ENCODE measurements at places on chromosomes 1 and 21. TPM values are rescaled to one million over a fixed set of nuclear protein-coding genes. Genes with fewer than 3 reads are reported as not detected.

CD247 gene
- 1.3 TPM for polyA plus RNA-seq

GRCh38 chr1:112501810-112502641 is 6.7 kb upstream of the WNT2B start:
- DNase-seq: peak; percentile 67

DMRTA2 gene
- polyA plus RNA-seq: not detected

NLRP3 gene
- polyA plus RNA-seq: 1.3 TPM

MYOG gene
- not detected for polyA plus RNA-seq

DNA sequence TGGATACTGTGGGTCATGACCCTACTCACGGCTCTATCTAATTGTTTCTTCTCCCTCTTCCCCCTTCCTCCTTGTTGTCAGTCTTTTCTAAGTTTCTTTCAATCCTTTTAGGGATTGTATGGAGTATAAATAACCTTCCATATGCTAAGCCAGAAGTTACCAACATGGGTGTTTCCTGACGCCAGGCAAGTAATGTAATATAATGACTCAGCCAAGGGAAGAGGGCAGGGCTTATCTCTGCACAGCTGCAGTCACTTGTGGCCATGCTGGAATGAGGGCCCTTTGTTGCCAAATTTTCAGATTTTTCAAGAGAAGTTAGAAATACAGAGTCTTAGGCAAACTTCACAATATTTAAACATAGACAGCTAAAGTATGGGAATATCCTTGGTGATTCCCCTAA is 194.6 kb downstream of the ST6GALNAC3 start:
- no peak for DNase-seq

DNA sequence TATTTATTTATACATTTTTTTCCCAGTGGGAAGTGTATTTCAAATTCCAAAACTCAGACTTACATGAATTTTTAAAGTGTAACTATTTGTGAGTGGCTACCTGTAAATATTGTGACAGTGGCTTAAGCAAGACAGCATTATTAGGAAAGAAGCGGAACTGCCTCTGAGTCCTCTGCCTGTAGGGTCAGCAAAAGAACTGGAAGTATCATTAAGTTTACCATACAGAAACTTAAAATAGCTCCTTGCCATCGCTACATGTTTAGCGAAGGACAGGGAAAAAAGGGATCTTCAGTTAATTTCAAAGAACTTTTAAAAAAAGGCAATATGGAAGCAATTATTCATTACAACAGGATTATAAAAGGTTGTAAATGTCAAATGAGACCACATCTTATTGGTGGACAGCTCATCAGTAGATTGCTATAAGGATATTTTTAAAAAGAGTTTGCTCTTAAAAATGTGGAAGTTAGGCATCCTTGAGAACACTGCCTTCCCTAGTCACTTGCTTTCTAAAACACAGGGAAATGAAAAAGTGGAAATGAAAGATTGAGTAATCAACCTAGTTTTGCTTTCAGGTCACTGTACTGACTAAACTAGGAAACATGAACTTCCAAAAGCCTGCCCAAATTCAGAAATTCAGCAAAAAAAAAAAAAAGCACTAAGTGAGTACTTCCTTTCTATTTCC is 39.2 kb downstream of the NSL1 start:
- DNase-seq: no peak

SLC30A10 gene
- polyA plus RNA-seq: 0.50 TPM

RNU1-2 gene
- polyA plus RNA-seq: 1.8 TPM

GRCh38 chr1:25876693-25877077 is 1.2 kb upstream of the PAQR7 start:
- no peak for DNase-seq

GRCh38 chr1:204092632-204093420 is 19.9 kb downstream of the SOX13 start:
- no peak for DNase-seq

ZFYVE9 gene
- 35.7 TPM for polyA plus RNA-seq

KRTAP7-1 gene
- polyA plus RNA-seq: not detected

GRCh38 chr1:75723989-75724471 is 479 bp upstream of the ACADM start:
- peak; percentile 90 for DNase-seq

DNA sequence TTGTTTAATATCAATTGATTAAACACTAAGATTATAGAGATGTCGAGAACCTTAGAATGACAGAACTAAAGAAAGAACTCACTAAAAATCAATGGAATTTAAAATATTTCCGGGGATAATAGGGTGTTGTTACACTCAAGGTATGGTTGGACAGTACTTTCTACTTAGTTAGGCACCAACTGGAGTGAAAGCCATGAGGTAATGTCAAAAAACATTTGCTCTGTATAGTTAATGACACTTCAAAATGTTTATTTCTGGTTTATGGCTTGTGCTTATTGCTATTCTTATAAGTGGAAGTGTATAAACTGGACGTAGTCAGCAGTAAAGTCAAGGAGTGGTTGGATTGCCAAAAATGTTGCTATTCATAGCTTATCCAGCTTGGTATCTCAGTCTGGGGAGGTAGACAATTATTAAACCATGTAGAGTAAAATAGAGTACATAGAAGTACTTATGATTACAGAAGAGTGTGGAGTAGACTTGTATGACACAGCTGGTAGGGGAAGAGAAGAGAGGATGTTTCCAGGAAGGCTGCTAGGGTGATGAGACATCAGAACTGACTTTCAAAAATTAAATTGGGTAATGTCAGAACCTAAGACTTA is 56.5 kb upstream of the BMP8A start:
- no peak for DNase-seq

DNA sequence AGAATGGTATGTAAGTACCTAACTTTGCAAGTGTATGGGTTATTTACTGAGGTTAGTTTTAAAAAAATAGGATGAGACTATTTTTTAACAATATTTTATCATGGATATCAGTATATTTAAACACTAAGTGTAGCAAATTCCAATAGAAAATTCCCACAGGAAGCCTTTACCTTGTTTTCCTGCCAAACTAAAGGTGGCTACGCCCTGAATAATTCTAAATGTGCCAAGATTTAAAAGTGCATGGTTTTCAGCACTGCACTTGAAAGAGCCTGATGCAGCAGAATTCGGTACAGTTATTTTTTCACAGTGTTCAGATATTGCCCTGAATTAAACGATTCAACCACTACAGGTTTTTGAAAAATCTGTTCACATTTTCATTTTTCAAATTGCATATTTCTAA is 1622.8 kb upstream of the B3GALT2 start:
- no peak for DNase-seq

INSRR gene
- not detected for polyA plus RNA-seq

DNA sequence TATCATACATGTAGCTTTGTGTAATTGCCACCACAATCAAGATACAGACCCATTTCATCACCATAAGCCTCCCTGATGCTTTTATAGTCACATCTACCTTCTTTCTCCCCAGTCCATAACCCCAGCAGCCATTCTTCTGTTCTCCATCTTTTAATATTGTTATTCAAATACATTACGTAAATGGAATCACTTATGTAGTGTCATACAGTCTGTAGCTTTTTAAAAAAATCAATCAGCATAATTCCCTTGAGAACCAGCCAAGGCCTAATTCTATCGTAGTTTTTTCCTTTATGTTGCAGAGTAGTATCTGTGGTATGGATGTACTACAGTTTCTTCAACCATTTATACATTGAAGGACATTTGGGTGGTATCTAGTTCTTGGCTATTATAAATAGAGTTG is 31.6 kb upstream of the WDR26 start:
- DNase-seq: no peak

- no peak for DNase-seq
These were observed 78.0 kb downstream of the CD247 start for GRCh38 chr1:167440345-167440744.

- DNase-seq: no peak
These were observed 40.8 kb downstream of the TCEANC2 start for GRCh38 chr1:54094001-54094729.

DNA sequence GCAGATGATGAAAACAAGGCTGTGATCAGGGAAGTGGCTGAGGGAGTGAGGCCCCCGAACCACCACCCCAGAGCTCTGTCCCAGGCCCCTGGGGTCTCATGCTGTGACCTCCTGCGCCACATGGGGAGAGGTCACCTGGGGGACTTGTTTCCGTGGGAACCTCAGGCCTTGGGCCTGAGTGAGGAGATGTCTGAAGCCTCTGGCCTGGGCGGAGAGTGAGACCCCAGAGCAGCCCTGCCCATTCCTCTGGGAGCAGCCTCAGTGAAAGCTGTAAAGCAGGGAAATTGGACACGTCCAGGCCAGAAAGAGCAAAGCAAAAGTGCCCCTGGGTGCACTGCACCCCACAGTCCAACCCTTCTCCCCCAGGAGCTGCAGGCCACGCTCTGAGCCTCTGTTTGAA is 16.5 kb upstream of the NPHP4 start:
- DNase-seq: peak; percentile 43

DNA sequence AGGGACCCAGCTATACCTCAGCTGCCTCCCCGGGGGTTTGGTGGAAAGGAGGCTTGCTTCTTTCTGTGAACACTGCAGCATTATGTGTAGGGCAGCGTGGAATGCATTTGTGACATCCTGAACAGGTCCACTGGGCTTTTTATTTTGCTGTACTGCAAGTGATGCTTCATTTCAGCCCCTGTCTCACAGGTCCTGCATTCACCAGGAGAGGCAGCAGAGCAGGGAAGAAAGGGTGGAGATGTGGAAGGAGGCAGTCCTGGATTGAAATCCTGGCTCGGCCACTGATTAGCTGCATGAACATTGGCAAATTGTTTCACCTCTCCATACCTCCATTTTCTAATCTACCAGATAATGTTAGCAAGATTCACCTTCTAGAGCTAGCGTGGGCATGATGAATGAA is 77.9 kb upstream of the ZBTB18 start:
- DNase-seq: no peak

HSD3B1 gene
- polyA plus RNA-seq: 0.74 TPM

- DNase-seq: no peak
These were observed 58.4 kb upstream of the LGALS8 start for GRCh38 chr1:236465231-236465958.

ERG gene
- polyA plus RNA-seq: 36.9 TPM

DNA sequence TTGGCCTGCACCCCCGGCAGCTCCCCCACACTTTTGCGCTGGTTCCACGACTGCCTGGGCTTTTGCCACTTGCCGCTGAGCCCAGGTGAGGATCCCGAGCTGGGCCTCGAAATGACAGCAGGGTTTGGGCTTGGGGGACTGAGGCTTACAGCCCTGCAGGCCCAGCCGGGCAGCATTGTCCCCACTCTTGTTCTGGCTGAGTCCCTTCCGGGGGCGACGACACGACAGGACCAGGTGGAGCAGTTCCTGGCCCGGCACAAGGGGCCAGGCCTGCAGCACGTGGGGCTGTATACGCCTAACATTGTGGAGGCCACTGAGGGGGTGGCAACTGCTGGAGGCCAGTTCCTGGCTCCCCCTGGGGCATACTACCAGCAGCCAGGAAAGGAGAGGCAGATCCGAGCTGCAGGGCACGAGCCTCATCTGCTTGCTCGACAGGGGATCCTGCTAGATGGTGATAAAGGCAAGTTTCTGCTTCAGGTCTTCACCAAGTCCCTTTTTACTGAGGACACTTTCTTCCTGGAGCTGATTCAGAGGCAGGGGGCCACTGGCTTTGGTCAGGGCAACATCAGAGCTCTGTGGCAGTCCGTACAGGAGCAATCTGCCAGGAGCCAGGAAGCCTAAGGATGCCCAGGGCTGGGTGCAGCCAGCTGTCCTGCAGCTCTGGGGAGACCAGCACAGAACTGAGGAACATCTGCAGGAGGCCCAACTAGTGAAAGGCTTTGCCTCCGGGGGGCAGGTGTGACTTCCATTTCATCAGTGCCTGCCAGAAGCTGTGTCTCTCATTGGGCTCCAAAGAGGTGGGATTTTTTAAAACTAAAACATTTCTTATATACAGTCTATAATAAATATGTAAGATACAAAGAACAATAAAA is 1.2 kb downstream of the HPDL start:
- DNase-seq: no peak

GRCh38 chr1:2969845-2970291 is 51.4 kb upstream of the ACTRT2 start:
- no peak for DNase-seq

DNA sequence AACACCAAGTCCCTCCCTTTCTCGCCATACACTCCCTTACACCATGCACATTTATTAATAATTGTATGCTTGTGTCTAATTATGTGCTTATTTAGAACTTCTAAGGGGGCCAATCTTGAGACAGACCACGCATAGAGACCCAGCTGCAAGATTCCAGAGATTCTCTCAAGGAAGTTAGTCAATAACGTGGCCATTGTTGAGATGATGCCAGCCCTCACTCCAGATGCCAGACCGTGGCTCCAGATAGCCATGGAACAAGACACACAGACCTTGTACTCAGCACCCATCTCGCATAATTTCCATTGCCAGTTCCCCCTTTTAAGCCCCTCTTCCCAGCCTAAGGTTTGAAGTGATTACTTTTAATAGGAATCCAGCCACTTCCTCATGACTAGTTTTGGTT is 62.4 kb downstream of the DIRAS3 start:
- no peak for DNase-seq

GRCh38 chr1:110951161-110951560 is 12.6 kb downstream of the LRIF1 start:
- DNase-seq: no peak

- DNase-seq: no peak
These were observed 193.2 kb upstream of the FOXD3 start for GRCh38 chr1:63129184-63129583.

ZSWIM5 gene
- polyA plus RNA-seq: 4.2 TPM

- DNase-seq: no peak
These were observed 8.2 kb downstream of the UMODL1 start for GRCh38 chr21:42079008-42079938.

- no peak for DNase-seq
These were observed 137.1 kb downstream of the PIK3R3 start for GRCh38 chr1:45995298-45995697.

DNA sequence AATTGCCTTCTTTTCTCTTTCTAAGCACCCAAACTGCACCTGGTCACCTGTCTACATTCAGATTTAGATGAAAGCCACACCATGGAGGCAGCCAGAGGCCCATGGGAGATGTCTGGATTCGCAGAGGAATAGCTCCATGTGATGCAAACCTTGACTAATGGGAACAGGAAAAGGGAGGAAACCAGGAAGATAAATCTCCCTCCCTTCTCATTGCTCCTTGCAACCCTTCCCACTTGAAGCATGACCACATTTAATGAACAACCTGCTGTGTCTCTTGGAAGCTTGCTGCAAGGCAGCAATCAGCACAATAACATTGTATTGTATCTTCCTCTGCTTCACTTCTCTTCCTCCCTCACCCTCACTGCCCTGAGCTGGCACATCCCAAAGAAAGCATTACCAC is 42.6 kb upstream of the KLF17 start:
- no peak for DNase-seq

LRRC53 gene
- not detected for polyA plus RNA-seq

S100B gene
- polyA plus RNA-seq: 1.4 TPM

DNA sequence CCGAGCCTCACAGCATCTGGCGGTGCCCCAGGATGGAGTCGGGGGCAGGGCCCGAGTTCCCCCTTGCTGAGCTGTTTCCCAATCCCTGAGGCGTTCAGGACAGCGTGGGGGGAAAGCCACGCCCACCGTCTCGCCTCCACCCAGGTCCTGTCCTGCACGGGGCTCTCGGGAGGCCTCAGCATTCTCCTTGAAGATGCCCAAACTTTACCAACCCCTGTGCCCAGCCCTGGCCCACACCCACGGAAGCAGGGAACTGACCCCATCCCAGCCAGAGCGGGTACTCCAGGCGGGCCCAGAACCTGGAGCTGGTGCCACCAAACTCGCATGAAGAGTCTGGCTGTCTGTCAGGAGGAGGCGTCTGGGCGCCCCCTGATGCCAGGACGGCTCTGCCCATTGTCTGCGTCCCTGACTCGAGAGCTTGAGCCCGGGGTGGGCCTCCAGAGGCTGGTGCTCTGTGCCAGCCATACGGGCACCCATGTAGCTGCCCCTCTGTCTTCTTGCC is 35.3 kb upstream of the POFUT2 start:
- DNase-seq: no peak

KIF26B gene
- polyA plus RNA-seq: 5.4 TPM

DIO1 gene
- polyA plus RNA-seq: 0.73 TPM

- DNase-seq: no peak
These were observed 7.1 kb downstream of the GIPC2 start for GRCh38 chr1:78052685-78053405.

All from left lung (tissue), 14 donors.